Fibroblast of lung (primary cell): ENCODE measurements at places on chromosomes 12 and 14.
A peak's percentile ranks its signal among the peaks of the same experiment; 100 is the strongest.

GRCh38 chr12:47903151-47903611, 1.6 kb downstream of the VDR start:
- peak; percentile 89 for DNase-seq

- no peak for DNase-seq
Observed at GRCh38 chr12:131795690-131796410, 32.3 kb upstream of the MMP17 start.

DNA sequence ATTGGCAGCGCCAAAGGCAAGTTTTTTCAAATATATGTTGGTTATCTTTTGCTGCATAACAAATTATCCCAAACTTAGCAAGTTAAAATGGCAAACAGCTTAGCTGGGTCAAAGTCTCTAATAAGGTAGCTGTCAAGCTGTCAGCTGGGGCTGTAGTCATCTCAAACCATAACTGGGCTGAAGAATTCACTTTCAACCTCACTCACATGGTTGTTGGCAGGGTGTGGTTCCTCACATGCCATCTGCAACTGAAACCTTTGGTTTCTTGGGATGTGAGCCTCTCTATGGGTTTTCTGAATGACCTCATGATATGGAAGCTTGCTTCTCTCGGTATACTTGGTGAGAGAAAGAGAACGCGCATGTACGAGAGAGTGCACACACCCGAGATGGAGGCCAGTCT, 125.4 kb downstream of the LRIG3 start:
- no peak for DNase-seq

DNA sequence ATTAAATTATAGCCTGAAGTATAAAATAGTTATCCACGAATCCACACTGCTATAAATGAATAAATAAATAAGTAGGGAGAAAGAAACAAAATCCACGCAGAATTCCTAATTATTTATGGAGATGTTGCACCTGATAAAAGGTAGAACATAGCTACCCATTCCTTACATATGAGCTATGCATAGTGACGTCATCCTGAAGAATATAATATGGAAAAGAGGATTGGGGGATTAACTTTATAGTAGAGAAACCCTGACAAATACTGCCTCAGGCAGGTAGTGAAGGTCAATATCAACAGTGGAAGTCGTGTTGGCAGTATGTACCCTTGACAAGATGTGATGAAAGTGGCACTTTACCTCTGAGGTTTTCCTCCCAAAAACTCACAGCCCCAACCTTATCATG, 82.5 kb downstream of the PLCZ1 start:
- DNase-seq = no peak
